COR-L47 (cell line): ENCODE measurements at places on chromosomes 4 and X.
A peak's percentile ranks its signal among the peaks of the same experiment; 100 is the strongest.

DNA sequence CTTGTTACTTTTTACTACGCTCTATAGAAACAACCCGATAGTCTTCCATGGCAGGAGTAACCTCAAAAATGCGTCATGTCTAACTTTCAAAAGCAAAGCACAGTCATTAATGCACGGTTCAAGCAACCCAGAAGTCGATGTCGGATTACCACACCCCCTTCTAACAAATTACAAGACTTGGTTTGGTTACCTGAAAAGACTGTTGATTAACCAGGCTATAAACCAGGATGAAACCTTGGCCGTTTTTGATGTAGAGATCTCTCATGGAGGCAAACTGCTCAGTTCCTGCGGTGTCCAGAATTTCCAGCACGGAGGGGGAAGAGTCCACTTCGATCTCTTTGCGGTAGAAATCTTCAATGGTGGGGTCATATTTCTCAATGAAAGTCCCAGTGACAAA lies 2.4 kb downstream of the RAP2C start:
- no peak for DNase-seq

- no peak for DNase-seq
Measured at GRCh38 chr4:155119006-155119405, 89.4 kb upstream of the NPY2R start.

- no peak for DNase-seq
Measured at GRCh38 chr4:112127048-112127637, 18.1 kb upstream of the FAM241A start.

DNA sequence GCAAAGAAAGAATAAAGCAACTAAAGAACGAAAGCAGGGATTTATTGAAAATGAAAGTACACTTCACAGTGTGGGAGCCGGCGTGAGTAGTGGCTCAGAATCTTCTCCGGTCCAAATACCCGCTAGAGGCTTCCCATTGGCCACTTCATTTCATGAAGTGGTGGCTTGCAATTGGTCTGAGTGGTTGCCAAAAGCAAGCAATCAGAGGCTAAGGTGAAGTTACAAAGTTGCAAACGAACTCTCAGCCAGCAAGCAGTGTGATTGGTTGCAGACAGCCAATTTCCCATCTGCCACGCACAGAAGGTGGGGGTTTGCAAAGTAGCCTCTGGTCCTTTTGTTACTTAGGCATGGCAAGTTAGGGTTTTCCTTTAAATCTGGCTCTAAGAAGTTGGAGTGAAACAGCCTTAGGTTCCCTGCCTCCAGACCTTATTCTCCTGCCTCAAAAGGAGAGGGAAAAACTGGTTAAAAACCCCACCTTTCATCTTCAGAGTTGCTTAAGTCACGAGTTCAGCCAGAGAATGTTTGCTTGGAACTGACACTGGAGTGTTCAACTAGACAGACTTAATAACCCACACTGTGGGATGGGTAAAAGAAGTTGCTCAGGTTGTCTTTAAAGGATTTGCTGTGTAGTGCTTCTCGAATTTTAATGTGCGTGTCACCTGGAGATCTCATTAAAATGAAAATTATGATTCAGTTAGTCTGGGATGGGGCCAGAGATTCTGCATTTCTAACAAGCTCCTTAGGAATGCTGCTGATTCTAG lies 6.9 kb upstream of the CLOCK start:
- DNase-seq: peak; percentile 11
